ENCODE measurements at places on chromosomes 7 and 10. TPM values are rescaled to one million over a fixed set of nuclear protein-coding genes. Genes with fewer than 3 reads are reported as not detected.

DNA sequence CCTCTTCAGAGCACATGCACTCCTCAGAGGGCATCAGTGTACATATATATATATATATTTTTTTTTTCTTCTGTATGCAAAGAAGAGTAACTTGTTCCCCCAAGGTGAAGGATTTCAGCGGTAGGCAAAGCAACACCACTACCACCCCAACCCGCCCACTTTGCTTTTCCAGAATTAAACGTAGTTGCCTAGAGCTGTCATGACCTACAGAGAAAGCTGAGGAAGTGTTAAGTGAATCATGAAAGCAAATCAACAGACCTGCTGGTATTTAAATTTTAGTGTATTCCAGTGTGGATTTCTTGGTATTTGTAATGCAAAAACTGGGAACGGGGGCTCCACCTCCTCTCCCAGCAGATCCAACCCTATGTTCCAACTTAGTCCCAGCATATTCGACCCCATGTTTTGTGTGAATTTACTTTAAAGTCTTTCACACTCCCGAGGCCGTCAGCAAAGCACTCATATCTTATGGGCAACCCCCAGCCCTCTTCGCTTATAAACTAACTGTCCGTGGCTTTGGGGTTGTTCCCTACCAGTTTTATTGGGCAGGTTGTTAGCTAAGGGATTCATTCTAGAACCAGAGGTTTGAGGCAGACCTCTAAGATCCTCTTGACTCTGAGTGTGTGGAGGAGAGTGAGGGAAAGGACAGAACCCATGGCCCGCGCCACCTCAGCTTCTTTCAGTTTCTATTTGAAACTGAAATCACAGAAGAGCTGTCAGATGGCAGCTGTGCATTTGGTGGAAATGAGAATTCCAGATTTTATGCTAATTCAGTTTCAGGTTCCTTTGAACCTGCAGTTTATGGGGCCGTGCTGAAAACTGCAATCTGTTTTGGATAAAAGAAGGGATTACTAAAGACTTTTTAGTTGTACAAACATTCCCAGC is 450.2 kb upstream of the GALNT17 start:
- no peak for DNase-seq

DNA sequence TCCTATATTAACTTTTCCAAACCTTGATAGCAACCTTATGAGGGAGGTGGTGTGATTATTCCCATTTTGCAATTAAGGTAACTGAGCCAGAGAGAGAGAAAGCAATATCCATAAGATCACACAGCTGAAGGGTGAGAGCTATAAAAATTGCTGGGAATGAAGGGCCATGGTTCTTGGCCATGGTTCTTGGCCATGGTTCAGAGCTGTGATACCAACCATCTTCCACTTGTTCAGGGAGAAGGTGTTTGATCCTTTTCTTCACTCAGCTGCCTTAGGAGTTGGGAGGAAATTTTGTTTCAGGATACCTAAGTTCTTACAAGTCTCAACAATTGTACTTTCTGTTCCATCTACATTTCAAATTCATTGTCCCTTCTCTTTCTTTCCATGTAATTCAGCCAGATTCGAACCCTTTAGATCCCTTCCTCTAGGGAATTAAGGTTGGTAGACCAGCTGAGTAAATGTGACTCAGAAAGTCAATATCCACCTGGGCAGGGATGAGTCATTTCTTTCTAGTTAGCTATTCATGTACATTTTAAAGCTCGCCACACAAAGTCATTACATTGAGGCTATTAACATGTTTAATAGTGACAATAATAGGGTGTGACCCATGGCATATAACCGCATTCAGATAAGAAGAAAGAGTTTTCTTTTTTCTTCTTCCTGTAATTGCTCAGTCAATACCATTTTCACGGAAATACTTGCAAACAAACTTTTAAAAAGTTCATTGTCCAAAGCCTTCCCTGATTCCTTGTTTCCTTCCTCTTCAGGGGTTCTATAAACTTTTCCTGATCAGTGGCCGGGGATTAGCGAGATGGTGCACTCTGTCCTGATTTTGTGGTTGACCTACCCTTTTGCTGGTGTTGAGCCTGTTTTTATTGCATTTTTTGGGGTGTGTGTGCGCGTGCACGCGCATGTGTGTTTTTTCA is 143.4 kb downstream of the TCF7L2 start:
- DNase-seq = no peak

The CTAGE15 gene
- not detected for total RNA-seq

The IRF5 gene
- 2.3 TPM for total RNA-seq

The SPOCK2 gene
- 578 TPM for total RNA-seq

- DNase-seq = no peak
Observed at GRCh38 chr7:66344166-66344565, 139.0 kb downstream of the TPST1 start.

The NDUFA5 gene
- 72.6 TPM for total RNA-seq

All from naive thymus-derived CD8-positive, alpha-beta T cell (primary cell).